ENCODE measurements at places on chromosomes 16 and 17.

DNA sequence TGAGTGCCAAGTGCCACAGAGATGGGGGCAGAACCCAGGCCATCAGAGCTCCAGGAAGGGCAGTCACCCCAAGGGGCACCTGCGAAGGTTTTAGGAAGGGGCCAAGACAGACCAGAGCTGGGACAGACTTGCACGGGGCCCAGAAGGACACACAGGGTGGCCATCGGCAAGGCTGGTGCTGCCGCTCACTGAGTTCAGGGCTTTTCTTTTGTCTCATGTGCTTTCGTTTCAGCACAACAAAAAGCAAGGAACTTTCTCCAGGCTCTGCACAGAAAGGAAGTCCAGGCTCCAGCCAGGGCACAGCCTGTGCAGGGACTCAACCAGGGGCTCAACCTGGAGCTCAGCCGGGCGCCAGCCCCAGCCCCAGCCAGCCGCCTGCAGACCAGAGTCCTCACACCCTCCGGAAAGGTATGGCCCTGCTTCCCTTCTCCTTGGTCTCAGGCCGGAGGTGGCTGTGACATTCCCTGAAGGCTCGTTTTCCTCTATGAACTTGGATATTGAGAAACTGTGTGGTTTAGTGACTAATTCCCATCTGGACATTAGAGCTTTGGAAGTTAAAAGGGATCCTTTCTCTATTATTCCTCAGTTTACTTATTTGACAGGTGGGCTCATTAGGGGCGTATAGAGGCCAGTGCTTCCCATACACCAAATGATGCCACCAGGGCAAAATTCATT is 37.9 kb downstream of the ELAC2 start:
- no peak for DNase-seq

GRCh38 chr17:76384987-76385891 is 830 bp downstream of the SPHK1 start:
- peak; percentile 29 for DNase-seq

- no peak for DNase-seq
Measured at GRCh38 chr16:10938321-10938720, 3.9 kb downstream of the DEXI start.

DNA sequence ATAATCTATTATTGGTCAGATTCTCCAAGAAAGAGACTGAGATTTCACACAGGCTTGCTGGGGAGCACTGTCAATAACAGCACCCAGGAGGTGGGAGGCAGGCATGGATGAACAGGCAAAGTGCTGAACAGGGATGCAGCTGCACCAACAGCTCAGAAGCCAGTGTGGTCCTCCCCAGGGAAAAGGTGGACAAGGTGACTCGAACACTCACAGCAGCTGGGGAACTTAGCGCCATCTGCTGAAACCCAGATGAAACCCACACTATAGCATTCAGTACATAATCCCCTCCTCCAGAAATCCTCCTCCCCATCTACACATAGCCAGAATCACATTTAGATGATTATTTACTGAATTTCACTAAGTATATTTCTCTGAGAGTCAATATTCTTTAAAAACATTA is 255.2 kb upstream of the WSB1 start:
- no peak for DNase-seq

DNA sequence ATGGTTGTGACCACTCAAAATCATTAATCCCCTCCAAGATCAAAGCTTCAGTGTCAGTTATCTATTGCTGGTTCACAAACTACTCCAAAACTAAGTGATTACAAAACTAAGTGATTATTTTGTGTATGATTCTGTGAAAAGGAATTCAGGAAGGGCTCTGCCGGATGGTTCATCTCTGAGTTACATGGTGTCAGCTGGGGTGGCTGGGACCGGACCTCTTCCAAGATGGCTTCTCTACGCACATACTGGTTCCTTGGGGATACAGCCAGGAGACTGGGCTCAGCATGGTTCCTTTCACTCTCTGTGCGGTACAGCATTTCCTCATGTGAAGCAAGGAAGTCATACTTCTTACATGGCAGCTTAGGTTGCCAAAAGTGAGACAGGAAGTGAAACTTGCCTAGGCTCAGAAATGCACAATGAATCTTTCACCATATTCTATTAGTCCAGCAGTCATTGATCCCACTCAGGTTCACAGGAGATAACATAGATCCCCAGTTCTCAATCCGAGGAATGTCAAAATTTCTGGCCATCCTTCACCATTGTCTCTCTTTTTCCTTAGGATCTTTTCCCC is 97.9 kb upstream of the IRX6 start:
- DNase-seq = no peak
